A549 treated with ZK216348 at 1 μM for 4 hours (cell line): ENCODE measurements at places on chromosomes 1 and 21. TPM values are rescaled to one million over a fixed set of nuclear protein-coding genes. Genes with fewer than 3 reads are reported as not detected.

Gene ADAMTS5
- not detected in 5 replicates for total RNA-seq

Gene SAMD13
- 0.19 to 1.1 TPM (median 0.53 TPM) in 5 replicates for total RNA-seq

Gene FMN2
- 3.2 to 7.0 TPM (median 5.4 TPM) in 5 replicates for total RNA-seq

Gene C1orf53
- total RNA-seq, result 2.6 to 8.5 TPM (median 6.6 TPM) in 5 replicates

Gene ELOVL1
- total RNA-seq, result 137 to 147 TPM (median 143 TPM) in 5 replicates

Gene S100A8
- not detected in 5 replicates for total RNA-seq

Gene LENEP
- total RNA-seq, result not detected in 5 replicates

Gene OVAAL
- total RNA-seq, result 0.18 TPM in 1 of 5 replicates, not detected in the others
